Camera-type eye (tissue), 1 donor: ENCODE measurements at places on chromosomes 6 and 20. TPM values are rescaled to one million over a fixed set of nuclear protein-coding genes. Genes with fewer than 3 reads are reported as not detected.

The PSMB9 gene
- total RNA-seq = 4.0 TPM

The POM121L2 gene
- not detected for total RNA-seq

The C6orf15 gene
- total RNA-seq = not detected

The STMND1 gene
- not detected for total RNA-seq

The NEDD9 gene
- total RNA-seq = 63.8 TPM

The HLA-DQA1 gene
- 0.38 TPM for total RNA-seq

The SLC32A1 gene
- 8.2 TPM for total RNA-seq

The JPH2 gene
- 14.8 TPM for total RNA-seq

The PRDM13 gene
- 16.6 TPM for total RNA-seq

The HEY2 gene
- total RNA-seq = 6.6 TPM

The RNF182 gene
- total RNA-seq = 18.4 TPM

The TINAG gene
- not detected for total RNA-seq

The PDYN gene
- not detected for total RNA-seq

The TAGAP gene
- 1.4 TPM for total RNA-seq

The AKAP12 gene
- total RNA-seq = 228 TPM

The SLC17A3 gene
- total RNA-seq = not detected

The CALHM4 gene
- total RNA-seq = not detected

The TDRD6 gene
- total RNA-seq = 2.6 TPM

The SENP6 gene
- 238 TPM for total RNA-seq

The GLP1R gene
- total RNA-seq = 0.88 TPM

The CUL9 gene
- 45.0 TPM for total RNA-seq

The CCM2L gene
- total RNA-seq = 4.8 TPM

The ANKRD66 gene
- not detected for total RNA-seq

The SYCP2L gene
- 3.2 TPM for total RNA-seq

The RREB1 gene
- 55.9 TPM for total RNA-seq

The SLC52A3 gene
- total RNA-seq = 0.93 TPM

The WFDC9 gene
- total RNA-seq = not detected

The NR2E1 gene
- total RNA-seq = 48.3 TPM

The BPIFB4 gene
- 0.22 TPM for total RNA-seq

The R3HDML gene
- total RNA-seq = not detected

The MICAL1 gene
- total RNA-seq = 28.6 TPM

The RAET1L gene
- total RNA-seq = not detected

The GPR6 gene
- total RNA-seq = not detected

The CD83 gene
- 12.7 TPM for total RNA-seq

The PLN gene
- total RNA-seq = 21.1 TPM

The TRIM40 gene
- not detected for total RNA-seq

The STX16 gene
- 98.0 TPM for total RNA-seq

The C6orf132 gene
- 4.4 TPM for total RNA-seq

The PNLDC1 gene
- total RNA-seq = 0.49 TPM

The HRH3 gene
- 1.3 TPM for total RNA-seq

The HCRTR2 gene
- total RNA-seq = 1.5 TPM

The HS3ST5 gene
- 2.7 TPM for total RNA-seq

The HLA-DRA gene
- total RNA-seq = 40.0 TPM

The PKIG gene
- total RNA-seq = 54.3 TPM

The TFEB gene
- total RNA-seq = 9.2 TPM

The SPDEF gene
- total RNA-seq = 1.8 TPM

The RING1 gene
- total RNA-seq = 30.7 TPM

The SULF2 gene
- 111 TPM for total RNA-seq

The MAS1 gene
- total RNA-seq = 0.05 TPM

The TFAP2C gene
- total RNA-seq = 13.0 TPM
